GM13976 (cell line): ENCODE measurements at places on chromosomes 12 and 14.

DNA sequence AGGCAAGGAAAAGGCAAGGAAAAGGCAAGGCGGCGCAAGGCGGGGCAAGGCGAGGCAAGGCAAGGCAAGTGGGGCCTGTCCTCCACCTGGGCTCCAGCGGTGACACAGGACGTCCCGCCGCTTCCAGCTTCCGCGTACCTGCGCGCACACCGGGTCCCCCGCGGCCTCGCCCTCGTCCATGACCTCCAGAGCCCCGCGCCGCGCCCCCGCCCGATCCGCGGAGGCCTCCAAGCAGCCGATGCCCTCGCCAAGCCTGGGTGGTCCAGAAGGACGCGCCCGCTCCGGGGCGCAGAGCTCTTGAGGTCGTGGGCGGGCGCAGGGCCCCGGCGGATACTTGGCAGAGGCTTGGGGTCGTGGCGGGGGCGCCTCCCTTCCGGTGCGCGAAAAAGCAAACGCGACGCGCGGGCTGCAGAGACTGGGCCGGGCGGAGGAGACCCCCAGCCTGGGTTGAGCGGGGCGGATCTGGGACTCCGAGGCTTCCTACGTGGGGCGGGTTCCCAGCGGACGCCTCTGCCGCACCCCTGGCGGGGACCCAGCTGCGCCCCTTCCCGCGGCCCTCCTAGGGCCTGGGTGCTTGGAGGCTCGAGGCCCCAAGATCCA lies 60.8 kb upstream of the EIF5 start:
- DNase-seq = peak; percentile 17

- no peak for DNase-seq
These were observed 614 bp upstream of the MARK3 start for GRCh38 chr14:103384450-103385151.

GRCh38 chr12:93634416-93634815 lies 42.8 kb upstream of the CRADD start:
- DNase-seq = no peak

DNA sequence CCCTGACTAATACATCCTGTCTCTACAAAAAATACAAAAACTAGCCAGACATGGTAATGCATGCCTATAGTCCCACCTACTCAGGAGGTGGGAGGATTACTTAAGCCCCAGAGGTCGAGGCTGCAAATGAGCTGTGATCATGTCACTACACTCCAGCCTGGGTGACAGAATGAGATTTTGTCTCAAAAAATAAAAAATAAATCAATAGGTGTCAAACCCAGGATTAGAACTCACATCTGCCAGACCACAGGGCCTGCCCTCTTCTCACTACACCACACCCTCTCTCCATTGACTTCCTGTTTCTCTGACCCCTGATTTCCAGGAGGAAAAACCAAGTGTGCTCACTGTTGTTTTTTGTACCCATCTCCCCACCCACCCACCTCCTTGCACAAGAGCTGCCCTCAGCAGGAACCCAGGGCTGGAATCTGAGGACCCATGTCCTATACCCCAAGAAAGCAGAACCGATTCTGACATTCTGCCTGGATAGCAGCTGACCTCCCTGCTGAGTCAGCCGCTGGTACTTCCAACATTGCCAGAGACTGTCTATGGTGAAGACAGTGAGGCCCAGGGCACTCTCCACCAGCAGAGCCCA lies 6.2 kb downstream of the CMKLR1 start:
- no peak for DNase-seq

DNA sequence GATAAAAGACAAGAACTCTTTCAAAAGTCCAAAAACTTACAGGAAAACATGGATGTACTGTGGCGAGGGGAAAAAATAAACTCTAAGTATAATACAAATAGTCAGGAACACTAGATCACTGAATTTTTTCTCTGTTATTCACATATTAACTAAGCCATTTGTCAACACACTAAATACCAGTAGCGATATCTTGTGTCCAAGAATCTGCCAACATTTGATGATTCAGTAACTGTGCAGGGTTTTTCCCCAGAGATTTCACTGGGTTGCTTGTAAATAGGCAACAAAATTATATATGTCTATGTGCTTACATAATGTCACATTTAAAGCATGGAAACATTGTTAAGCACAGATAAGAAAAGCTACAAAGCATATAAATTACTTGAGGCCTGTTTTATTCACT lies 205.9 kb downstream of the KIF21A start:
- DNase-seq = no peak

GRCh38 chr12:72337946-72338345 lies 65.8 kb downstream of the TRHDE start:
- DNase-seq = no peak

GRCh38 chr12:15276088-15276698 lies 46.1 kb upstream of the PTPRO start:
- peak; percentile 22 for DNase-seq
